ENCODE measurements at places on chromosomes 7 and 10.

DNA sequence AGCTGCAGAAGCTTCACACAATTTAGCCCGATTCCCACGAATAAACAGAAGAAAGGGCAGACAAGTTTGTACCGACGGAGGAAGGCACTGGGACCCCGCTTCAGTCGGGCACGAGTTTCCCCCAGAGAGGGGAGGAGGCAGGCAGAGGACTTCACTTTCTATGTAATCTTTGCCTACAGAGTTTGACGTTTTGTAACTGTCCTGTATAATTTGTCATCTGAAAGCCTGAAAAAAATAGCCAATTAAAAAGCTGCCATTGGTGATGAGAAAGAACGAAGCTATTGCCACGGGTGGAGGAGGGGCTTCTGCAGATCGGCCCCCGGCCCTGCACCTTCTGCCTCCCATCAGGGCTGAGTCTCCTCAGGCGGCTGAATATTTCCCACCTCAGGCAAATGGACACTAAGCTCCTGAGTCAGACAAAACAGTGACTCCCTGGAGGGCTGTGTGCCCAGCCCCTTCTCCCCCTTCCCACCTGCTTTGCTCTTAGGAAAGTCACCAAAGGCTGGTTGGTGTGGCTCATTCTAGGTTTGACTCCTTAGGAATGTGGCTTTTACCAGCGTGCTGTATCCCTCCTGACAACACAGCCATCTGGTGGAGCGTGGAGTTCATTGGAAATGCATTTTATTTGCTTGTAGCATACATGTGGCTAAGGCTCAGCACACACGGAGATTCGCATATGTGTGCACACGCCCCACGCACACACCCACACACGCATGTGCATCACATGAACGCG, 117.4 kb downstream of the VIPR2 start:
- DNase-seq, result peak; percentile 15

DNA sequence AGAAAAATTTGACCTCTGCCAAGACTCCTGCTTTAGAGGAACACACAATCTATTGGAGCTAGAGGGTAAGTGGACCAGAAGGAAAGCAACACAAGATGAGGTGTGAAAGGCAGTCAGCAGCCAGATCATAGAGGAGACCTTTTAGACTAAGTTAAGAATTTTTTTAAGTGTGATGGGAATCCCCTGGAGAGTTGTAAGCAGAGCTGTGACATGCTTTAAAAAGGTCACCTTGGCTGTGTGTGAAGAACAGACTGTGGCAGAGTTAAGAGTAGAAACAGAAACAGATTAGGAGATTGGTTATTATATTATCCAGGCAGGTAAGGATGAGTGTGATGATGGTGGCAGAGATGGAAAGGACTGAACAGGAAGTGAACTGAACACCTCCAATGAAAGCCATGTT, 23.5 kb downstream of the CPEB3 start:
- no peak for DNase-seq

GRCh38 chr10:969473-970150, 18.6 kb upstream of the GTPBP4 start:
- DNase-seq, result no peak

DNA sequence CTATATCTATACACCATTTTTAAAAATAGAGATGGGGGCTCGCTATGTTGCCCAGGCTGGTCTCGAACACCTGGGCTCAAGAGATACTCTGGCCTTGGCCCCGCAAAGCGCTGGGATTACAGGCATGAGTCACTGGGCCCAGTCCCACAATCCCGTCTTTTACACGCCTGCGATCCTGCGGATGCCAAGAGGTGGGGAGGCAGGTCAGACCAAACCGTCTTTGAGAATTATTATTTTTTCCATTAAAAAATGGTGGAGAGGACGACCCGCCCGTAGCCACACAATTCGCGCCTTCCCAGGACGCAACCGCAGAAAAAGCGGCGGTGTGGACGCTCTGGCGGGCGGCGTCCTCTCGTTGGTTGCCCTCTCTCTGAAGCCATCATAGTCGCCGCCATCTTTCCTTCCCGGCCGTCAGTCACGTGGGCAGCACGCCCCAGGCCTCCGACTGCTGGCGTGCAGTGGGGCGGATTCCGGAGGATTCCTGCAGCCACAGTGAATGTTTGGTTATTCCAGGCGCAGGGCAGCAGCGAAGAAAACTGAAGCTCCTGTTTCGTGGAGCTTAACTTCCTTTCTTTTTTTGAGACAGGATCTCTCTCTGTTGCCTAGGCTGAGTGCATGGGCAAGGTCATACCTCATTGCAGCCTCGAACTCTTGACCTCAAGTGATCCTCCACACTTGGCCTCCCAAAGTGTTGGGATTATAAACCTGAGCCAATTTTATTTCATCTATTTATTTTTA, 9.9 kb upstream of the EPHB4 start:
- DNase-seq, result peak; percentile 94

DNA sequence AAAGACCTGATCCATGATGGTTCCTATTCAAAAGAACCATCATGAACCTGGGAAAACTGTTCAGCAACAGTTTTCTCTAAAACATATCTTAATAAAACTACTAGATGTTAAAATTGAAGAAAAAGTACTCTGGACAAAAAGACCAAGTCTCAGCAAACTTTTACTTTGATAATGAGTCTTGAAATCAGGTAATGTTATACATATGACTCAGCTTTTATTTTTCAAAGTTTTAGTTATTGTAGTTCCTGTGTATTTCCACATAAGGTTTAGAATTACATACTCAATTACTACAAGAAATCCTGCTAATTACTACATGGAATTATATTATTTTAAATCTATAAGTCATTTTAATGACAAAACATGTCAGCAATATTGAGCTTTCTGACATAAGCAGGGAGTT, 42.2 kb downstream of the ZNF33B start:
- DNase-seq, result no peak

- DNase-seq, result no peak
Observed at GRCh38 chr10:11057018-11057417, 39.3 kb downstream of the CELF2 start.

DNA sequence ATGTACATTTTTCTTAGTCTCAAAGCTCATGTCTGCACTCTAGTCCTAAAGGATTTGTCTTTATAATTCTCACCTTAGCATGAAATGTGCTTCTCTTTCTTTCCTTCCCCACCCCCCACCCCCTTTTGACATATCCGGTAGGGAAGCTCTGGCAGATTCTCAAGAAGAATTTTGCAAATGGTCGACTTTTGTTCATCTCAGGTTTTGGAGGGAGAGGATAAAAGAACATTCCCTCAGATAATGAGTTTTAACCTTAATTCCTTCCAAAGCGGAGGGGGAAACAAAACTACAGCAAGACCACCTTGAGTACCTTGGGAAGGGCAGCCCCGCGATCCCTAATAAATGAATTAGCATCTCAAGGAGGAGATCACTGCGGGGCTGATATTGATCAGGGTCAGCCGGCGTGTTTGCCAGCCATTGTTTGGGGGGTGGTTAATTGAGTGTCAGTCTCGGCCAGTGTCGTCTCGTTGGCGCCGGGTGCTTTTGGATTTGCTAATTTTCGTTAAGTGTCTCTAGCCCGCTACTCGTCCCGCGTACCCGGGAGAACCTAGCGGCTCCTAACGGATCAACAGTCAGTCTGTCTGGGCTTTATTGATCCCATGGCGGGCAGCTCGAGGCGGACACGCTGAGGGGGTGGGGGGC, 874 bp upstream of the BAMBI start:
- DNase-seq, result no peak

DNA sequence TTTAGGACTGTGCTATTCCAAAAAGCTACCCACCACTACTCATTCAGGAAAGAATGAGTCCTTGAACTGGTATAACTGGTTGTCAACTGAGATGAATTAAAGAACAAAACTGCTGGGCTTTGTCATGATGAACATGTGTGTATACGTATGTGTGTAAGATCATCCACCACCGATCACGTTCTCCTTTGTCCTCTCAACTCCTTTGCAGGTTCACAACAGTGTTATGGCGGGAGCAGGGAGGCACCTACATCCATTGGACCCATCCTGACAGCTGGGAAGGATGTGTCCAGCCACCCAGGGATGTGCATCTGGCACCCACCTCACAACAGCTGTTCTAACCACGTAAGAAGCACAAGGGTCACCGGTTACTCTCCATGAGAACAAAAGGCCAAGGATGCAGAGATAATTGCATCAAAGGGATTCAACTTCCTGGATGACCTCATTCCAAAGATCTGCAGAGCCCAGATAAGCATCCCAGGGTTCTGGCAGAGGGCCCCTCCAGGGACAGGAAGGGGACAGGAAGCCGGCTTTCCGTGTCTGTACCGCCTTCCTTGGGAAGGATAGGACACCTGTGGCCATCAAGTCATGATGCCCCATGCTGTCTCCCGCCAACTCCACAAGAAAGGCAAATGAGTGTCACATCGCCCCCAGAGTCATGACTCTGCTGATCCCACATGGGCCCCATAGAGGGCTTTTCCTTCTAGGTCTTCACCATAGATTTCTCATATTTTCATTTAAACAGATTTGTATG, 66.1 kb downstream of the STEAP1B start:
- peak; percentile 17 for DNase-seq

GRCh38 chr7:98869027-98869596, 702 bp downstream of the TMEM130 start:
- no peak for DNase-seq

- DNase-seq, result peak; percentile 19
Observed at GRCh38 chr7:75575488-75576121, 83.5 kb downstream of the SPDYE5 start.

DNA sequence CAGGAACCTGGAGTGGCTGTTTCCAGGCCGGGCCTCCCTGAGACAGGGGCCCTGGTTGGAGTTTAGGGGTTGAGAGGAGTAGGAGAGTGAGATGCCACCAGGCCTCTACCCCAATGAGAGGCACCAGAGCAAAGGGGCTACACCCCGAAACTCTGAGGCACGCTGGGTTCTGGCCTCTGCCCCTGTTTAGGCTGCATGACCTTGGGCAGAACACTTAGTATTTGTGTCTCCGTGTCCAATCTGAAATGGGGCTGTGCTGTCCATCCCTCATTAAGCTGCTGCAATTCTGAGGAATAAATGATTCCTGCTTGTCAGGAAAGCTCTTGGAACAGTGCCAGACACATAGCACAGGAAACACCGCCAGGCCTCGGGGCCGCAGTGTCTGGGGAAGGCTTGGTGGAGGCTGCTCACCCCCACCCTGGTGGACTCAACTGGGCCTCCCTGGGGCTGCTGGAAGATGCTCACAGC, 40.5 kb upstream of the SAMD8 start:
- peak; percentile 8 for DNase-seq

GRCh38 chr7:24406053-24406788, 122.2 kb downstream of the NPY start:
- DNase-seq, result no peak

GRCh38 chr7:79410345-79410744, 43.1 kb downstream of the MAGI2 start:
- DNase-seq, result no peak

DNA sequence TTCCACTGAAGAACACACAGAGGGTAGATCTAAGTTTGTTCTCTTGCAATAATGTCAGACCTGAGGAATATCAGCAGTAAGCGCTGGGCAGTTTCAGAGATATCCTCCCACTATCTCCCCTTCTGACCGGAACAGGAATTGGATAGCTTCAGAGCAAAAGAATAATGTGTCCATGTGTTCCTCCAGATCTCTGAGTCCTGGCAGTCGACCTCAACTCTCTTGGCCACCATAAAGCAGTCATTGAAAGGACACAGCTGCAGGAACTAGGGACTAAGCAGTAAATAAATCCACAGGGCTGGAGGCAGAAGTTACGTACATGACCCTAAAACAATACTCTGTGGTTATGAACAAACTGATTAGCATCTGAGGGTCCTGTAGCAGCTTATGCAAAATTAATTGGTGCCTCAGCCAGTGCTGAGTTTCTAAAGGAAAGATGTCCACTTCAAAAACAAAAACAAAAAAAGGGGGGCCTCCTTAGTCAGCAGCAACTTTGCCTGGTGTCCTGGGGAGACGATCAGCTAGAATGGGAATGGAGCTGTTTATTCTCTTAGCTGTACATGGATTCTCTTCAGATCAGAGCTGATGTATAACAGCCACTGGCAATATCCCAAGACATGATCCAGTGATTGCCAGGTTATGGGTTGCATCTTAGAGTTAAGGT, 6.4 kb upstream of the PRTFDC1 start:
- DNase-seq, result peak; percentile 12

GRCh38 chr7:7861211-7861633, 107.4 kb upstream of the GLCCI1 start:
- DNase-seq, result peak; percentile 1

DNA sequence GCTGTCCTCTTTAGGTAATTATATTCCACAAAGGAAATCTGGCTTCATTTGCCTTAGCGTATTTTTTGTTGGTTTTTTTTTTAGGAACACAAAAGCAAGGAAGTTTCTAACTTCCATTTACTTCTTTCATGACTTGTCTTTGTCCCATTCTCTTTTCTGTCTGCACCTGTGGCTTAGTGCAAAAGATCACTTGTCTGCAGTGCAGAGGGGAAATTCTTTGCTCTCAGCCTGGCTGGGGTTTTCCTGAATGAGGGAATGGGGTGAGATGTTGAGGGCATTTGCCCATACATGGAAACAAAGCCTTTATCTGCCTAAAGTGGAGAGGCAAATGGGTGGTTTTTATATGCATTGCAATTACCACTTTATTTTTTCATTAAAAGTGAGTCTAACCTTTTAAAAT, 361.1 kb upstream of the IGFBP3 start:
- DNase-seq, result no peak

GRCh38 chr10:30454744-30455510, 20.9 kb downstream of the MAP3K8 start:
- peak; percentile 98 for DNase-seq

DNA sequence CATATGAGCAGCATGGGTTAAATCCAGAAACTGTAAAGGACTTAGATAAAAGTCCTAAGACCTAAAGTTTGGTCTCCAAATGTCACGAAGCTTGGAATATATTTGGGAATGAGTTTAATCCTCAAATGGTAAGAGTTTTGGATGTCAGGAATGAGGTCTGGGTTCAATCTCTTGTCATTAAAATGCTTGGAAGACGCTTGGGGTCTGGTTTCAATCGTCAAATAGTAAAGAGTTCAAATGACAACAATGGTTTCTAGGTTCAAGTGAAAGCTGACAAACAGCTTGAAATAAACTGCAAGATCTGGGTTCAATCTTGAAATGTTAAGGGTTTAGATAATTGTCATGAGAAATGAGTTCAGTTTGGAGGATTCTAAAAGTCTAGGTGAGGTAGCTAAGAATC, 385.5 kb upstream of the HPS1 start:
- no peak for DNase-seq

All from fibroblast of skin of back (primary cell).